ENCODE measurements at places on chromosomes 5 and 9. TPM values are rescaled to one million over a fixed set of nuclear protein-coding genes. Genes with fewer than 3 reads are reported as not detected.

The IRX2 gene
- 7.3 TPM for total RNA-seq

The SPARC gene
- total RNA-seq = 517 TPM

The GADD45G gene
- total RNA-seq = 47.6 TPM

The FCN2 gene
- total RNA-seq = not detected

The PTGS1 gene
- 4.0 TPM for total RNA-seq

The SLC6A18 gene
- not detected for total RNA-seq

The RIC1 gene
- 6.9 TPM for total RNA-seq

The TNC gene
- 0.57 TPM for total RNA-seq

The GPX8 gene
- 7.4 TPM for total RNA-seq

The TMEM174 gene
- not detected for total RNA-seq

The PCDHGB5 gene
- total RNA-seq = 6.1 TPM

The ZNF462 gene
- total RNA-seq = 21.1 TPM

The PCDHGC4 gene
- total RNA-seq = 2.4 TPM

The CDHR2 gene
- 0.19 TPM for total RNA-seq

The TMEM203 gene
- total RNA-seq = 44.6 TPM

The IFNA8 gene
- total RNA-seq = not detected

The SLC9A3 gene
- 1.1 TPM for total RNA-seq

Measured in Right ventricle myocardium inferior (tissue), 1 donor.